ENCODE measurements at places on chromosomes 2 and 18.

DNA sequence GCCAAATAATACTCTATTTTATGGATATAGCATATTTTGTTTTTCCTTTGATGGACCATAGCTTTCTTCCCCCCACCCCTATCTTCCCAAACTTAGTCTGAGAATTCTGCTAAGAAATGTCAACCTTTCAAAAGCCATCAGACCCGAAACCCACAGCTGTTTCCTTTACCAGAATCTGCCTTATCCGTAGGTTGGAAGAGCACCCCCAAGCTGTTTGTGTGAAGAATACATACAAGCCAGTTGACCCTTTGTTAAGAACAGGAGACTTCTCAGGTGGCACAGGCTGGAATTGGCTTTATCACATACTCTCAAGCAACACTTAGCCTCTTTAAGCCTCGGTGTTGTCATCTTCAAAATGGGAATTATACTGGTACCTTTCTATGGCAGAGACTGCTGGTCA, 135.1 kb downstream of the ACTR3 start:
- no peak for DNase-seq

DNA sequence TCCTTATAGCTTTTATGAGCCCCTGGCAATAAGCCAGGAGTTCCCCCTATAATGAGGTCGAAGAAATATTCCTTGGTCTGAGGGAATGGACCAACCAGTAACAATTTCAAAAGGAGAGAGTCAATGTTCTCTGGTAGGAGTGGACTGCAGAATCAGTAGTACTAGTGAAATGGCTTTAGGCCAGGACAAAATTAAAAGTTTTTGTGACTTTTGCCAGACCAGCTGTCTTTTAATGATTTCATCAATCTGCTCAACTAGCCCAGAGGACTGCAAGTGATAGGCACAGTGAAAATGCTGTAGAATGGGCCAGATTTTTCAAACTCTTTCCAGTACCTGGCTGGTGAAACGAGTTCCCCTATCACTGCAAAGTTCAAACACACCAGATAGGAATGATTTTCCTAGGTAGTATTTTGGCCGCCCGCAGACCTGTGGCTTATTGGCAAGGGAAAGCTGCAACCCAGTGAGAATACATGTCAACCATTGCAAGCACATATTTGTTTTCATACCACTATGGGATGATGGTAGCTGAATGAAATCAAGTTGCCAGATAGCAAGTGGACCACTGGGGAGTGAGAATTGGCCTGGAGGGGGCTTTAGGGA, 45.5 kb downstream of the CERS6 start:
- peak; percentile 75 for DNase-seq

DNA sequence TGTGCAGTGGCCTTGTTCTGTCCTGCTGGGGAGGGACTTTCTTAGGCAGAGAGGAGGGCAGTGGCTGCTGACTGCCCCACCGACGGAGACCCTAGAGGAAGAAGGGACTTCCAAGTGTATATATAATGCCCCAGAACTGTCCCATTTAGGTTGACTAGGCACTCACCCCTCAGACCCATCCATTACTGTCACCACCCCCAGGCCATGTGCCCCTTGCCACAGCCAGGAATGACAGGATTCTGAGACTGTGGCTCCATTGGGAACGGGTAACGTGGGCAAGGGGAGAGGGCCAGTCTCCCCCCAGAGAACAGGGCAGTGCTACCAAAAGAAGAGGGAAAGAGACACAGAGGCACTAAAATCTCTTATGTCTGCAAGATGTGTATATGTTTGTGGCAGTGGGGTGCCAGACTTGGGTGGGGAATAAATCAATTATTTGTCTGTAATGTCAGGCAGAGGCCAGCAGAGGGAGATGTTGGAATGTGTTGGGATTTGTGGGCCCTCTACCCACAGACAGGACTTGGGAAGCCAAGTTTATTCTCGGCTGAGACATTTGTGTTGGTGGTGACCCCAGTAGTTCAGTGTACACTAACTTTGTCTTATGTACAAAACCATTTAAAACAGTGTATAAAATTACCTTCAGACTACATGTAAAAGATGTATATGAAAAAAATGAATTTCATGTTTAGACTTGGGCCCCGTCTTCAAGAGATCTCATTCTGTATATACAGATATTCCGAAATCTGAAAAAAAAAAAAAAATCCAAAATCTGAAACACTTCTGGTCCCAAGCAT, 24.0 kb upstream of the TMEM37 start:
- DNase-seq, result peak; percentile 18

- no peak for DNase-seq
Measured at GRCh38 chr2:126835831-126836230, 62.9 kb upstream of the TEX51 start.

DNA sequence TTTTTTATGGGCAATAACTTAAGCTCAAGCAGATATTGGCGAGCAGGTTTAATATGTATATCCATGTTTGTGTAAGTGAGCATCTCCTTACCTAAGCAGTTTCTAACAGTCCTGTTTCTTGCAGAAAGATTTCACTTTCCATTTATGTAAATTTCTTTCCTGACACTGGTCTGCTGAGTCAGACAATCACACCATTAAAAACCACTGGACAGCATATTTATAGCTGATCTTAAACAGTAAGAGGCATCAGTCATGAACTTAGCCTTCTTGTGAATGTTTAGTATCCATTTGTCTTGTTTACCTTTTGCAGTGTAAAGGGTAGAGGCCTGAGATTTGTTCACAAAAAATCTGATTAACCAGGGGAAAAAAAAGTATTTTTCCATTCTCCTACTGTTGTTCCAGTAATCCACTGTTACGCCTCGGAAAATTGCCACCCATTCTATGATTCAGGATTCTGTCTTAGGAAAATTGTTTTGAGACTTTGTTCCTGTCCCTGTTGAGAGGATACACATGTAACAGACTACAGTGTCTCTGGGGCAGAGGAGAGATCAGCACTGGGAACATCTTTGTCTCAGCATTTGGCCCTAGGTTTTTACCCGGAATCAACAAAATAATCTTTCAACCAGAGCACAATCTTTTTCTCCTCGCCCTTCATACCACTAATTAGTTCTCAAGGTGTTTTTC, 521.0 kb upstream of the NRP2 start:
- no peak for DNase-seq

- DNase-seq, result no peak
Measured at GRCh38 chr2:199659207-199659606, 191.8 kb downstream of the FTCDNL1 start.

GRCh38 chr2:85245891-85246290, 81.9 kb downstream of the TGOLN2 start:
- no peak for DNase-seq

DNA sequence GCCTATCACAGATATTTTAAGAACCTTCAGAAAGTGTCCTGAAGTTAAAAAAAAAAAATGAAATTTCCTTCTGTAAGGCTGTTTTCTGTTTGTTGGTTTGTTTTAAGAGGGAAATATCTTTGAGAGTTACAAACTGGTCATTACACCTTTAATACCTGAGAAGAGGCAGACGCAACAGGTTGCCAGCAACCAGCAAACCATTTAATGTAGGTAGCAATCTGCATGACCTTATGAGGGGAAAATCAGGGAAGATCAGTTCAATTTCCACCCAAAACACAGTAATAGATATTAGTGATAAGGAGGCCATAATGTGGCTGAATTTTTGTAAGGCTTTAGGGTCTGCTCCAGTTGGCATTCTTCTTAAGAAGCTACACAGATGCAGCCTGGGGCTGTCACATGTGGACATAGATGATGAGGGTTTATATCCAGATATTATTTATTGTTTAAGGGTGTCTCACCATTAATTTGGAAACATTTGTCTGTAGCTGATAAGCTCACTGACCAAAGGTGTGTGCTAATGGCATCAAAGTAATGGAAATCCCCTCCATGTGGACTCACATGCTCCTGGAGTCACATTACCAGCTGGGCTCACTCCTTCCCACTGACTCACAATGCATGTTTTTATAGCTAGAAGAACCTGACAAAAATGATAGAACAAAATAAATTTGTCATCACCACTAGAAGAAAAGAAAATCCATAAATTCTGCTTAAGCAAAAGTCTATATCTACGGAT, 83.5 kb upstream of the DTNA start:
- no peak for DNase-seq

DNA sequence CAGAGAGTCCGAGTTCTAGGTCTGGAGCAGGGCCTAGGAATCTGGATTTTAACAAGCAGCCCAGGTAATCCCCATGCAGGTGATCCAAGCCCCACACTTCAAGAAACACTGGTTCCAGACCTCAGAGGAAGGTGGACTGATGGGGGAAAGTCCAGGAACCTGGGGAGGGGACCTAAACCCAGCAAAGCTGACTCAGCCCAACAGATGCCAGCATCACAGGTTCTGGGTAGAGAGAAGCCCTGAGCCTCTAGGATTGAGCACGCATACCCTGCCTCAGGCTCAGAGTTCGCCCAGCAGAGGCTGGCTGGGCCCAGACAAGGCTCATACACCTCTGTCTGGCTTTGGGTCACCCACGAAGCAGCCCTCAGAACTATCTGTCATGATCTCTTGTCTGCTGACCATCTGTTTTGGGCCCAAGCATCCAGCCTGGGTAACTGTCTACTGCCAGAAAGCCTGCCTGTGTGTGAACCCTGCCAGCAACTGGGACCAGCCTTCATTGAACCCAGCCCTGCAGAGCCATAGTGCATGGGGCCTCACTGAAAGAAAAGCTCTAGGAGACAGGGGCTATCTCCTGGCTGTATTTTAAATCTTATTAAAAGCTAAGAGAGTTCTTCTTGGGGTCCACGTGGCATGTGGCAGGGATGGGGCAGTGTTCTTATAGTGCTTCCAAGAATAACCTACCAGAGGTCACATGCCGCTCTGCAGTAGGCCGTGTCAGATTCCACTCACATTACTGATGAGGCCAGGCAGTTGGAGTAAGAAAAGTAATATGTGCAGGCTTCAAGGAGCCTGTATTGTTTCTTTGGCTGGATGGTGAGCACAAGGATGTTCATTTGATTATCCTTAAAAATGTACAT, 7.4 kb downstream of the TMEM127 start:
- no peak for DNase-seq

- no peak for DNase-seq
Measured at GRCh38 chr18:13191031-13191430, 27.5 kb upstream of the LDLRAD4 start.

DNA sequence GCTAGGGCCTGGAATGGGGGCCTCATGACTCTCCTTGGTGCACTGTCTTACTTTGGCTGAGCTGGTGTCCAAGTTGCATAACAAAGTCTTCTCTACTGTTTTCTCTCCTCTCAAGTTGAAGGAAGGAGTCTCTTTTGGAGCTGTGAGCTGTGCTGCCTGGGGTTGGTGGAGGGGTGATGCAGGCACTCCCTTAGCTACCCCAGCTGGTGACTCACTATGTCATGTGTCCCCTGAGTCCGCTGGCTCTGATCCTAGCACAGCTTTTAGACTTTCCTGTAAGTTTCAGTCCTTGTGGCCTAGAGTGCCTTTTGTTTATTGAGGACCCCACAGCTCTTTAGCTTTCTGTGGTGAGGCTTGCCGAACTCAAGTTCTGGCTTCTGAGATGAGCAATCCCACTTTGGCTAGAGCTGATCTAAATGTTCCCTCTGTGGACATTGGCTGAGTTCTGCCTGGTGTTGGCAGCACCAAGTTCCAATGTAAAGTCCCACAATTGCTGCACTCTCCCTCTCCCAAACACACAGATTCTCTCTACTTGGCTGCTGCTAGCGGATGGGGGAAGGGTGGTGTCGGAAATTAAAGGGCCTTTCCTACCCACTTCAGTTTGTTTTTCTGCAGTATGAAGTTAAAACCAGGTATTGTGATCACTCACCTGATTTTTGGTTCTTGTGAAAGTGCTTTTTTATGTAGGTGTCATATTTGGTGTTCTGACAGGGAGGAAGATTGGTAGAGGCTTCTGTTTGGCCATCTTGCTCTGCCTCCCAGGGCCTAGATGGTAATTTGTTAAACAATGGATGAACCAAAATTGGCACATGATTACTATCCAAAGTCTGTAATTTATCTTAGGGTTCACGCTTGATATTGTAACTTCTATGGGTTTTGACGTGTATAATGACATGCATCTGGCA, 83.2 kb downstream of the COMMD1 start:
- DNase-seq, result no peak

DNA sequence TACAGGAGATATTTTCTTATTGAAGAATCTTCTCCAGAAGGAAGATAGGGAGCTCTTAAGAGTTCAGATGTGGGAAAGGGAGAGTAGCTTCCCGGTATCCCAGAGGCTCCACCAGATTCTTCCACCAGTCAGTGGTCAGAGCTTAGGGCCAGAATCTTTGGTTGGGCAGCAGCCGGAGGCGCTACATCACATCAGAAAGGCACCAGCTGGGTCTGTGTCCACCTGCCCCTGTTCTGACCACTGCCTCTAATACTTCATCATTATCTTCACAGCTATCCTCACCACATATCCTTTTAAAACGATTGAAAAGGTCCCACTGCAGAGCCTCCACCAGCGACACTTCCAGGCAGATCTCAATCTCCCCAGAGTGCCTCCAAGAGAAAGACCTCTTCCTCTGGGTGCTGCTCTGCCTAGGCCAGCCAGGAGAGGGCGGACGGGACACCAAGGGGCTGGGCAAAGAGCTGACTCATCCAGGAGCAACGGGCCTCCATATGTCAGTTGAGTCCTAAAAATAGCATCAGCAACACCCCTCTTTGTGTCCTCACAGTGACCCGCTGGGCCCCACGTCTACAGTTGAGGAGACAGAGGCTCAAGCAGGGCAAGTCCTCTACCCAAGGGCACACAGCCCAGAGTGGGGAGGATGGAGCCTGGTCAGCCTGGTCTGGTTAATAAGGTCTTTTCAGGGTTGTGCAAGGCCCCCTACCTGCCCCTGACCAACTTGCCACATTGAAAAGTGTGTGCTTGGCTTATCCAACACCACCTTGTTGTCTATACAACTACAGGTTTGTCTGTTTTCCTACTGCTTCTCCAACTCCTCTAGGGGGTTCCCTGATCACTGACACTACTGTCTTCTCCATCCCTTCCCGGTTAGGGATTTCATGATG, 81.2 kb downstream of the ADD2 start:
- peak; percentile 65 for DNase-seq

GRCh38 chr2:76516861-76517573, 806.3 kb upstream of the GCFC2 start:
- DNase-seq, result no peak

- peak; percentile 97 for DNase-seq
Measured at GRCh38 chr2:84516234-84516986, at the start of gene DNAH6. Gene DNAH6, plus strand, starts transcription at chr2:84516498. Its CDS starts 1,329 bp downstream, at chr2:84517827.

GRCh38 chr2:37447446-37447845, 103.0 kb downstream of the QPCT start:
- no peak for DNase-seq

GRCh38 chr2:27164960-27165763, 16.4 kb downstream of the TCF23 start:
- DNase-seq, result no peak

DNA sequence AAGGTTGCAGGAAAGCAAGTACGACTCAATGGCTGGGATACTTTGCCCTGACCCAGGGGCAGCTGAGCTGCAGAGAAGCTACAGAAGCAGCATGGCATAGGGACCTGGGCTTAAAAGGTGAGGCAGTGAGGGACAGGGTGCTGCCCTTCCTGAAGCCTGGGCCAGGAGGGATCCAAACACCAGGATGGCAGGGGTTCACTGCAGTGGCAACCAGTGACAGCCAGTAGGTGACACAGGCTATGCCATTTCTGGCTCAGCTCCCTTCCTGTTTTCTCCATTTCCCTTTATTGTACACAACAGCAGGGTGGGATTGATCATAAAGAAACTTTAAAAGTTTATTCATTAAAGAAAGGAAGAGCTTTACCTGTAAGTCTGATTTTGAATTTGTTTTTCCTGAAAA, 48.8 kb downstream of the CABYR start:
- DNase-seq, result no peak

GRCh38 chr2:60486551-60486950, 66.9 kb downstream of the BCL11A start:
- DNase-seq, result no peak
